ENCODE measurements at places on chromosomes 4 and X.

GRCh38 chr4:185358514-185358913 is 37.2 kb downstream of the LRP2BP start:
- no peak for DNase-seq

- no peak for DNase-seq
Measured at GRCh38 chrX:131477498-131477897, 66.4 kb upstream of the OR13H1 start.

DNA sequence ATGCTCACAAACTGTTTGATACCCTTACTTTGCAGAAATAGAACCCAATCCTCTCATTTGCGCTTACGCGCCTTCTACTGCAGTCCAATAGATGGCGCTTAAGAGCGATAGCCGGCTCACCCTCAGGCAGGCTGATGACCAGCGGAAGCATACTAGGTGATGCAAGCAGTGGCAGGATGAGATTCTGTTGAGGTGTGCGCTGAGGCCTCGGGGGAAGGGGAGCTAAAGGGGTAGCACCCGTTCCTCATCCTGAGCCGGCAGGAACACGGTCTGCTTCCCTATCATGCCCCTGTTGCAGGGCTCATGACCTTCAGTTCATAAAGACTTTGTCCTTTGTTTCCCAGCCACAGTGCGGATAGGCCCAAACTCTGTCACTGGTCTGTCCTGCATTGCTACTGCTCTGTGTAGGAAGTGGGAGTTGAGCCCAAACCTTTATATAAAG is 628.9 kb downstream of the TLL1 start:
- DNase-seq: no peak

- no peak for DNase-seq
Measured at GRCh38 chr4:137819964-137820383, 287.7 kb upstream of the PCDH18 start.

GRCh38 chr4:107318078-107318477 is 282.0 kb upstream of the DKK2 start:
- no peak for DNase-seq

DNA sequence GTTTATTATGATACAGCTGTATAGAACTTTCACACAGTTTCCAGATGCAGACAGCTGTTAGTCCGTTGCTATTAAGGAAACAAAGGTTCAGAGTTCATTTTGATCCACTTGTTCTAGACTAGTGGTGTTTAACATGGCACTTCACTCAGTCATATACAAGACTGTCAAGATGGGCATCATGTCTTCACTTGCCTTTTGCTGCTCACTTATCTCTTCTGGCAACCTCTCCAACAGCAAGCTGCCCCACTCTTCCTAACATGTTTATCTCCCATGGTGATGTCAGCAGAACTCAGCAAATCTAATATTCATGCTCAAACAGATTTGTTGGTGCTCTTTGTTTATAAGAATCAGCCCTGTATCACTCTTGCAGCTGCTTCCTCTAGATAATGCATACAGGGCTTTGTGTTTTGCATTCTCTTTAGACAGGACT is 236.2 kb upstream of the HAND2 start:
- DNase-seq: no peak

DNA sequence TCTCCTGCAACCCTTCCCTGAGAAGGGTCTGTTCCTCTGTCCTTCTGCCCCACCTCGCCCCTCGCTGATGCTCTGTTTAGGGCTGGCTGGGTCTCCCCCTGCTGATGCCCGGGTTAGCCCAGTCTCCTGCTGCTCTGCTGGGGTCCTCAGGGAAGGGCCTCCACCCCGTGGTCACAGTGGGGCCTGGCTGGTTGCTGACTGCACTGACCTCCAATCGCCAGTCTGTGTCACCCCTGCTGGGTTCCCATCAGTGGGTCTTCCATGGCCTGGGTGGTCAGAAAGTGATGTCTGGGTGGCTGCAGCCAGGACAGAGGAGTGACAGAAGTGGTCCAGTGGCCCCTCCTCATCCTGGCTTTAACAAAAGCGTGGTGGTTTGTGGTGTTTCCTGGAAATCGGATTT is 44.7 kb downstream of the EVC start:
- no peak for DNase-seq

DNA sequence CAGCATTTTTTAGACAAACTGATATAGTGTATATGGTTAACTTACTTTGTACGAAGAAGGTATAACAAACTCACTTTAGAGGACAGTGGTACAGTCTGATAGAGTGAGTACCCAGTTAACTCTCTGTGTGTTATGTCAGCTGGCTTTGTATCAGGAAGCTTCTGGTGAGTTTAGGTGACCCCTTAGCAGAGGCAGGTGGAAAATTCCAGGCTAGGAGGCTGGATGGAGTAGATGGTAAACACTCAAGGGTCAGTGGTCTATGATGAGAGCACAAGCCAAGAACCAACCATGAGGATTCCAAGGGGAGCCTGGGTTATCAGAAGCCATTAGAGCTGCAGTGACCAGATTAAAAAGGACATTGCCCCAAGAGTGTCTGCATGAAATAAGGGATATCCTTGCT is 227.3 kb upstream of the CENPE start:
- DNase-seq: no peak

DNA sequence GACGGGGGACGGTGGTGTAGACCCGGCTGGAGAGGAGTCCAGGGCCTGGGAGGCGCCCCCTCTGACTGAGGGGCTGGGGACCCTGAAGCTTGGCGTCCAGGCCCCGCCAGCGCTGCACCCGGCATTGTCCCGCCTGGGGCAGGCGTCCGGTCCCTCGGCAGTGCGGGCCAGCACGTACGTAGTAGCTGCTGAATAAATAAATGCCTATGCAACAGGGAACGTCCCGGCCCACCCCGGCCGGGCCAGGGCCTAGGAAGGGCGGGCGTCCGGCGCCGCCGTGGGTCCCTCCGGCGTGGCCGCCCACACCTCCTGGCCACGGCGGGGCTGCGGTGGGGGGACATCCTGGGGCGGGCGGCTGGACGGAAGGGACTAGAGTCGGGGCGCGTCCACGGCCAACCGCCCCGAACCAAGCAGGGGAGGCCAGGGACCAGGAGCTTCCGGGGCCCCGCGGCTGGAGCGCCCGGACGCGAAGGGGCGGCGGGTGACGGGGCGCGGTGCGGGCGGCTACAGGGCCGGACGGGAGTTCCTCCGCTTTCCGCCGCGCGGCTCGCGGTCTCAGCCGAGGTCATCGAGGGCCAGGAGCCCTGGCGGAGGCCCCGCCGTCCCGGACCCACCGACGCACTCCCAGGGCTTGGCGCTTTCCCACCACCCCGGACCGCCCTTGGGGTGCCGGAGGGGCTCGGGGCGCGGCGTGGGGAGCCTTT is 886 bp upstream of the WWC2 start:
- peak; percentile 25 for DNase-seq

GRCh38 chr4:57911203-57911602 is 801.0 kb upstream of the IGFBP7 start:
- no peak for DNase-seq

- DNase-seq: no peak
Measured at GRCh38 chrX:57587607-57588006, 4.2 kb upstream of the ZXDB start.

GRCh38 chr4:57363346-57363745 is 253.2 kb upstream of the IGFBP7 start:
- no peak for DNase-seq

GRCh38 chr4:61245069-61245714 is 45.1 kb downstream of the ADGRL3 start:
- DNase-seq: no peak

GRCh38 chr4:71518283-71518989 is 179.6 kb downstream of the SLC4A4 start:
- no peak for DNase-seq

DNA sequence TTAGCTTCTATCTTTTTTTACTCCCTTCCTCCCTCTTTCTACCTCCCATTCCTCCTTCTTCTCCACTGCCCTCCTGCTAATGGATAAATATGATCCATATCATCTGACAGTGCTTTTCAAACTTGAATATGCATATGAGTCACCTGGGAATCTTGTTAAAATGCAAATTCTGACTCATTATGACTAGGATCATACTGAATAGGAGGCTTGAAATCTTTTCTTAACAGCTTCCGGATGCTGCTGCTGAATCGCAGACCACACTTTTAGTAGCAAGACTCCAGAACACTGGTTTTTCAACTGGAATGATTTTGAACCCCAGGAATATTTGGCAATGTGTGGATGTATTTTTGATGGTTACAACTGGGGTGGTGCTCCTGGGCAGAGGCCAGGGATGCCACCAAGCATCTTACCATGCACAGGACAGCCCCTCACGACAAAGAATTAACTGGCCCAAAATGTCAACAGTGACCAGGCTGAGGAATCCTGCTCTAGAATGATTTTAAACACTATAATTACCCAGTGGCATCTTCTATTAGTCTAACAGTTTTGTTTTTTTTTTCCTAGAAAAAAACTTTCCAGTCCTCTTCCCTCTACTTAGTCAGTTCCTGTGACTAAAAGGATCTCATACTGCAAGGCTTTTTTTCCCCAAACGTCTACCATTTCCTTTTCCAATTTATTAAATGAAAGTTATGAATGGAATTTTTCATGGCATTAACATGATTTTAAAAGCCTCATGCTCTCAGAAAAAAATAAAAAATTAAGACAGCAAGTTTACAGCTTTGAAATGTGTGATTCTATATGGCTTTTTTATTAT is 10.6 kb upstream of the PYURF start:
- no peak for DNase-seq

DNA sequence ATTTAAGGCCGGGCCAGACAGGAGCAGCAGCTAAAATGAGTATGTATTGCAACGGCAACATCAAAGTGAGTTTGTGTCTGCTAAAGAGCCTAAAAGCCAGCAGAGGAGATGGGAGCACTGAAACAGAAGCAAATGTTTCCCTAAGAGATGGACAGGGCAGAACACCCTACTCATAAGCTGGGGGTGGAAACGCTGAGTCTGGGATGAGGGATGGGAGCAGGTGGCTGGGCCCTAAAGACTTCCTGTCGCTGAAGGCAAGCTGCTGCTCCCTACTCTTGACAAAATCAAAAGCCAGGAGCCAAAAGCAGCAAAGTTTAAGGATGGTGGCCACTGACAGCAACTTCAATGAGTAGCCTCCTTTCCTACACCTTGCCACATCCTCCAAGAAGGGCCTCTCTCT is 40.6 kb upstream of the NAP1L5 start:
- no peak for DNase-seq

DNA sequence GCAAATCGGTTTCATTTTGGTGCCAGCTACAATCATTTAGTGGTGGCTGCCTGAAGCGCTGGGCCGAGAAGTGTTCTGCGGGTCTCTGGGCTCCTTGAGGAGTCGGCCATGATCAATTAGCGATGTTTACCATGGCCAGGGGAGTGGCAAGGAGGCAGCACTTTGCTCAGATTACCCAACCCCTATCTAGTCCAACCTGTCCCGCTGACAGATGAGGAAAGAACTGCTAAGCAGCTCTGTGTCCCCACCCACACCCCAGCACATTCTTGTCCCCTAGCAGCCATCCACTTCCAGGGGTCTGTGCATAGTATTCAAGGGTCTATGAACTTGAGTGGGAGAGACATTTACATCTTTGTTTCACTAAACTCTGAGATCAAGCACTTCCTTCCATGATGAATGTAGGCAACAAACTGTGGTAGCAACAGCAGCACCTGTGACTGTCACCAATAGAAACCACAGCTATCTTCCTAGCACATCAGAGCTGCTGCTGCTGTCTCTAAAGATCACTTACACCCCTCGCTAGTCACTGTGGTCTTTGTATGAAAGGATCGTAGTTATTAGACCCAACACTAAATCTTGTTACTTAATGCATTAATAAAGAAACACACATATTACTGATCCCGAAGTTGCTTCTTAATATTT is 331.6 kb downstream of the BCOR start:
- no peak for DNase-seq

DNA sequence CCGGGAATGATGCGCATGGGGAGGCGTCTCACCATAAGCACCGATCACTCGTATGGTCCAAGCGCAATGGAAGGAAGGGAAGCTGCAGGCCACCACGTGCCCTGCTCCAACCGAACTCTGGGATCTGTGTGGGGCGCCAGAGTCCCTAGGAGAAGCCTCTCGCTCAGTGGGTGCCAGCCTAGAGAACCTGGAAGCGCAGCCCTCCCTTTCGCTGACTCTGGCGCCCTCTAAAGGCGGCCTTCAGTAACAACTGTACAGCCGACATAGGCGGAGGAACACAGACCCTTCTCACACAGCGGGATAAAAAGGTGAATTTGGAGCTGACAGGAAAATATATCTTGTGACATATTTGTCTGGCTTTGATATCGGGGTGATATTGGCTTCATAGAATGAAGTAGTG is 76.0 kb downstream of the INTS6L start:
- peak; percentile 35 for DNase-seq

DNA sequence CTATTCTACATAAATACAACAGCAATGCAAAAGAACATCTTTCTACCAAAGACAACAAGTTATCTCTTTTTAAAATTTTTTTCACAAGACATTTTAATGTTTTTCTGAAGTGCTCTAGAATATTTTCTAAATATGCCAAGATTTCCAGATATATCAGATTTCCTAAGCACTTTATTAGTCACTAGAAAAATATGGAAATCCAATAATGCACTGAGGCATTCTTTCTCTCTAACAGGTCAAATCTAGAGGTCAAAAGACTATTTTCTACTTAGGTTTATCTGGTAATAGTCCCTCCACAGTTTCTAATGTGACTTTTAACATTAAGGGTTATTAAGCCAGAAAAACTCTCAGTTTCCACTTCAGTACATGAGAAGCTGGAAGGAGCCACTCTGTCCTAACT is 1041.2 kb upstream of the INTU start:
- DNase-seq: no peak

GRCh38 chr4:126647756-126648397 is 984.9 kb upstream of the INTU start:
- no peak for DNase-seq

DNA sequence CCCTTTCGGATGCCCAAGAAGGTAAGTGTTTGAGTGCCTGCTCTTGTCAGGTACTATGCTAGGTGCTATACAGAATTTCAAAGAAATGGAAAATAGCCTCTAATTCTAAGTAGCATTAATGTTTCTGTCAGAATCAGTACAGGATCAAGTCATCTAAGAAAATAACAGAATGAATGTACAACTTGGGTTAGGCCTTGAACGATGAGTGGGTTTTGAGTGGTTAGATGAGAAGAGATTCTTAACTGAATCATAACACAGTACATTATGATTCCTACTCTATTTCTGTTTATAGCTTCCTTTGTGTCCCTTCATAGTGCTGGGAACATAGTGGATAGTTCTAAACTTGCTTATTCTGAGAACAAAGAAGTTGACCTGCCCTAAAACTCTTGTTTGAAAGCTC is 253.9 kb downstream of the GLUD2 start:
- no peak for DNase-seq

DNA sequence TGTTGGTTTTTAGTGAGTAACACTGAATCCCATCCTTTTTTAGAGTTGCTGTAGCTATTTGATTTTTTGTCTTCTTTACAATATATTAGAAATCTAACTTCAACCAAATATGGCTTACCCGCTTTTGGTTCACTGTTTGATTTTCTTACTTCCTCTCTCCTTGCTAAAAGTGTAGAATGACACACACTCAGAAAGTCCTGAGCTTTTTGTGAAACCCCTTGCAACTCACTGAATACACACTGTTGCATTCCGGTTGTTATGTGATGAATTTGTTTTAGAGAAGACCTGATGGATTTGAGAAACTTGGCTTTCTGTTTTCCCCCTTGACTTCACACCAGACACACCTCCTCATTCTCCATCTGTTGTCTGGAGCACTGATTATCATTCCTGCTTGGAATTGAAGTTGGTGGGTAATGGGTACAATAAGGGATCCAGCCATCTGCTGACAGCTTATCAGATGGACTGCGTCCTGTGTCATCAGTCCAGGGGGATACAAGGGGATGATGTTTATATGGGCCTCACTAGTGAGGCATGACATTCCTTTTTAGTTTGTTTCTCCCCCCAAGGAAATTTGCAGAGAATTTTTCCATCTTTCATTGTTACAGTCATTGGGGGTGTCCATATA is 5.2 kb downstream of the TMEM164 start:
- no peak for DNase-seq
